ENCODE measurements at places on chromosomes 2 and 18. TPM values are rescaled to one million over a fixed set of nuclear protein-coding genes. Genes with fewer than 3 reads are reported as not detected.
A peak's percentile ranks its signal among the peaks of the same experiment; 100 is the strongest.

DNA sequence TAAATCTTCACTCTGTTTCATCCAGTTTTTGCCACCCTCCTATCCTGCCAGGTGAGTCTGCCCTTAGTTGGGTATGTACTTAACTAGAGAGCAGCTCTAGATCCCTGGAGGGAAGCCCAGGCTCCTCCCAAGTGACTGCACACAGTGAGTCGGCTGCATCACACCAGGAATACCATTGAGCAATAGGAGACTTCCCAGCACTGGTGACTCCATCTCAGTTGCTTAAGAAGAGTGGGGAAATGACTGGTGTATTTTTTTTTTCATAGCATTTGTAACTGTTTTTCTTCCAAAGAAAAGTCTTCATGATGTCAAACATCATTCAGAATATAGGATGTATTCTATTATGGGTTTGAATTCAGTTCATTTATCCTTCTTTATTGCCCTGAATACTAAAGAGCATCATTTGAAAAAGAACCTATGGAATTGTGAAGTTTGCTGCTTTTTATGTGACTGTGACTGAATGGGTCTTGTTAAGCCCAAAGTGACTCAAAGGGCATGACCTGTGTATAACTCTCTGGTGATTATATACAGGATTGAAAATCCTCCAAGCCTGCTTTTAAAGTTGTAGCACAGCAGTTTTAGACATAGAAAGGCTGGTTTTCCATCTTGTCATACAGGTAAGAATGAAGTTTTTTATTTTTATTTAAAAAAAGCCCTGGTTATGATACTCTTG lies 84.3 kb downstream of the MAP3K20 start:
- DNase-seq, result peak; percentile 95

Gene NEURL3
- not detected for total RNA-seq

DNA sequence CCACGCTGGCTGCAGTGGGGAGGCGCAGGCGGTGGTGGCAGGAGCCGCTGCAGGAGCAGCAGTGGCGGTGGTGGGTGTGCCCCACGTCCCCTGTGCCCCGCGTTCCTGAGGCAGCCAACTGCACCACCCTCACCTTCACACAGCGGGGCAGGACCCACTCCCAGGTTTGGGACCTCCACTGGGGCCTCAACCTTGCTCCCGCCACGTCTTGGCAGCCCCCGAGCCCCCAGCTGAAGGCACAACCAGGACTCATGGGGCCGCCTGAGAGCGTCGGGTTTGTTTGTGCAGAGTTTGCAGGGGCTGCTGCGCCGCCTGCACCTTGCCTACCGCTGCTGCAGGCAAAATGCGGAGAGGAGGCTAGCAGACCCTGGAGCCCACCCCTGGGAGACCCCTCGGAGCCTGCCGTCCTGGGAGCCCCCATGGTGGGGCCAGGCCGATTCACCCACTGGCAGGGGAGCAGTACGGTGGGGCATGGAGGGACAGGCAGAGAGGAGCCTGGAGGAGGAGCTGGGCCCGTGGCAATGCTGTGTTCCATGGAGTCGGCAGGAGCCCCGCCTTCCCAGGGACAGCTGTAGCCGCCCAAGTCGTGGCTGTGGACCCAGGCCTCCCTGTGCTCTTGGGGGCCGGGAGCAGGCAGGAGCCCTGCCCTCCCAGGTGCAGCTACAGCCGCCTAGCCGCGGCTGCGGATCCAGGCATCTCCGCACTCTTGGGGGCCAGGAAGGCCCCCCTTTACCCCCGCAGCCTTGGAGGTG lies 14.7 kb upstream of the EML6 start:
- no peak for DNase-seq

Gene FAP
- total RNA-seq, result 102 TPM

Gene ABCB11
- not detected for total RNA-seq

- peak; percentile 10 for DNase-seq
Measured at GRCh38 chr2:177478029-177478428, 85.5 kb downstream of the AGPS start.

- DNase-seq, result no peak
Measured at GRCh38 chr18:9552191-9552590, 62.2 kb downstream of the PPP4R1 start.

DNA sequence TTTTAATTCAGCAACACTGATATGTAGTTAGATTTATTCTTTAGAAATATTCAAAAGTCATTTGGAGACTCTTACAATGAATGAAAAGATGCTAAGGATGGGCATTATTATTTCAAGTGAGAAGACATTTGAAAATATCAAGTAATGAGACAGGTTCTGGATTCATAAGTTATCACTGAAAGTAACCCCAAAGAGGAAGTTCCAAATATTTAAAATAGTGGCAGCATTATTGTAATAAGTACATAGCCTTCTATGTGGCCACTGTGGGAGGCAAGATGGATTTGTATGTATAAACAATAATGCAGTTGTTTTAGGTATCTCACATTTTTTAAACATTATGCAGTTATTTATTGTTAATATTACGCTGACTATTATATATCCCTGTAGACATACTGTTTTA lies 29.7 kb downstream of the ZC3H6 start:
- no peak for DNase-seq

Gene TEKT4
- total RNA-seq, result not detected

Gene ZDBF2
- 12.1 TPM for total RNA-seq

DNA sequence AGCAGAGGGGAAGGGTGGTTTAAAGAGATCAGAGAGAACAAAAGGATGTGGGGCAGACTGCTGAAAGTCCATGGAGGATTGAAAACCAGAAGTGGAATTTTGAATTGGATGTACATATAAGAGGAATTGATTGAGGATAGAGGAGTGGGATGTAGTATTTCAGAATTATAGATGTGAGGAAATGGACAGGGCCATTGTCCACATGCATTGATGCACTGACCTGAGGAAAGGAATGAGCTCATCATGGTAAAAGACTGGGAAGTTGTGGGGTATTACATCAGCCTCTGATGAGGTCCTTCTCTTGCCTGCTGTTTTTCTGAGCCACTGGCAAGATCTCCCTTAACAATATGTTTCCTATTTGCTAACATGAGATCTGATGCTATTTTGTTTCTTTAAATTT lies 365.7 kb upstream of the FANCL start:
- no peak for DNase-seq

DNA sequence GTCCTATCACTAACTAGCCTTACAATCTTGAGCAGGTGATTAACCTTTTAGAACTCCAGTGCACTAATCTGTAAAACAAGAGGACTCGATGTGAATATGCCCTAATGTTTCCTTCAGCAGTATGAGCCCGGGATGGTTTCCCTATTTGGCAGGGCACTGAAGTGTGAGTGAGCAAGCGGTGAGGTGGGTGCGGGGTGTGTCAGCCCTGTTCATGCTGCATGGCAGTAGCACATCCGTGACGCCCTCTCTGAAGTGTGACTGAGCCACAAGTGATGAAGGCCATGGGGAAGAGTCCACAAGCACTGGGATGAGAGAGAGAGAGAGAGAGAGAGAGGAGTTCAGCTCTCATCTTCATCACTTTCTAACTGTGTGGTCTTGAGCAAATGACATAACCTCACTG lies 168.7 kb downstream of the SETBP1 start:
- DNase-seq, result no peak

DNA sequence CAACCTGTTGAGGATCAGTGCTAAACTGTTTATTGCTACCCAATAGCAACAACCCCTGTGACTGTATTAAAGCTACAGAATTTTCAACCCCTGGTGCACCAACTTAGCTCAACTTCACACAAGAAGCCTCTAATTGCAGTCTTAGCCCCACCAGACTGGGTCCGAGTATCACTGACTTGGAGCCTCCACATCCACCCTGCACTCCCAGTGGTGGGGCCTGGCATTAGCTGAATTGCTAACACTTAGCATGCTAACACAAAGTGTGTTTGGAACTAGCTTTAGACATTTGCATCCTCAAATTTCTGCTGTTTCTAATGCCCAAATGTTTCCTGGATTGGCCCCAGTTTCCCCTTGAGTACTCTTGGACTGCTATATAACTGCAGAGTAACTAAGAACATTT lies 298.6 kb downstream of the AGPS start:
- DNase-seq, result no peak

Gene HOXD12
- total RNA-seq, result not detected

Gene ZNF396
- total RNA-seq, result 0.19 TPM

- DNase-seq, result peak; percentile 21
Measured at GRCh38 chr2:63903003-63903402, 61.3 kb downstream of the UGP2 start.

GRCh38 chr18:43442131-43442530 lies 164.8 kb upstream of the SYT4 start:
- no peak for DNase-seq

- DNase-seq, result no peak
Measured at GRCh38 chr18:38198956-38199355, 633.4 kb upstream of the CELF4 start.

- DNase-seq, result no peak
Measured at GRCh38 chr2:86022661-86023365, 82.9 kb downstream of the POLR1A start.

GRCh38 chr2:229920011-229920641 lies 1.7 kb downstream of the TRIP12 start:
- no peak for DNase-seq

DNA sequence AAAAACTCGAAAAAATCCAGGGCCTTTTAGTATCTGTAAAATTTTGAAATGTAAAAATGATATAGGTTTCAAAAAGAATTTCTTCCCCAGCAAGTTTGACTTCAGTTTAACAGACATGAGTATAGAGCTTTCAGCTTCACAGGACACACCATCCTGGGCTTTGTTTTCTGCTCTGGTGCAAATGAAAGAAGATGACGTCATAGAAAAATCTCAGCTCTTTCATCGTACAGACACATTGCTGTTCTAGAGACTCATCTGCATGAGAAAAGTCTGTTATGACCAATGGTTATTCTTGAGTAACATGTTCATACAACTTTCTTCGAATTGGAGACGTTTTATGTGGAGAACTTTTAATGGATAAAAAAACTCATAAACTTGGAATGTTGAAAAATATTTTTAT lies 111.7 kb upstream of the DYNAP start:
- DNase-seq, result peak; percentile 2

DNA sequence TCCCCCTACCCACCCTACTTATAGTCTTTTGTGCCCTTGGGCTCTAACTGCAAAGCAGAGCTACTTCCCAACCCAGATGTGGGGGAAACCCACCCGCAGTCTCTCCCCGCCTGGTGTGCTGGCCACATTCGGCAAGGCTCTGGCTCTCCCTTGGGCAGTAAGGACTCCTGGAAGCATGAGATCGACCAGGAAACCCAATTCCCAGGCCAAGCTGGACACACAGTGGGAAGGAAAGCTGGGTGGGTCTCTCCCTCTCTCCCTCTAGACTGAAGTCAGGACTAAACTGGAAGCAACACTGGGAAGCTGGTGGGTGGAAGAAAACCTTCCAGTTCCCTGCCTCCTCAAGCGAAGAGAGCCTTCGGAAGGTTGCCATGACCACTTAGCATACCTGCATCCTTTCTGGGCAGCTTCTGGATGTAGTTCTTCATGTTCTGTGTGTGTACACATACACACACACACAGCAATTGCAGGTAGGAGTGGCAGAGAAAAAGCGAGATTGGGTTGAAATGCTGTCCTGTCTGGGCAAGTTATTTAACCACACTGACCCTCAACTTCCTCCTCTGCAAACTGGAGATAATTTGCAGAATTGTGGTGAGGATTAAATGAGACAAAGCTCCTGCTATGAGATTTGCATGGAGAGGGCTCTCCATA lies 33.9 kb downstream of the ZBTB7C start:
- DNase-seq, result no peak

DNA sequence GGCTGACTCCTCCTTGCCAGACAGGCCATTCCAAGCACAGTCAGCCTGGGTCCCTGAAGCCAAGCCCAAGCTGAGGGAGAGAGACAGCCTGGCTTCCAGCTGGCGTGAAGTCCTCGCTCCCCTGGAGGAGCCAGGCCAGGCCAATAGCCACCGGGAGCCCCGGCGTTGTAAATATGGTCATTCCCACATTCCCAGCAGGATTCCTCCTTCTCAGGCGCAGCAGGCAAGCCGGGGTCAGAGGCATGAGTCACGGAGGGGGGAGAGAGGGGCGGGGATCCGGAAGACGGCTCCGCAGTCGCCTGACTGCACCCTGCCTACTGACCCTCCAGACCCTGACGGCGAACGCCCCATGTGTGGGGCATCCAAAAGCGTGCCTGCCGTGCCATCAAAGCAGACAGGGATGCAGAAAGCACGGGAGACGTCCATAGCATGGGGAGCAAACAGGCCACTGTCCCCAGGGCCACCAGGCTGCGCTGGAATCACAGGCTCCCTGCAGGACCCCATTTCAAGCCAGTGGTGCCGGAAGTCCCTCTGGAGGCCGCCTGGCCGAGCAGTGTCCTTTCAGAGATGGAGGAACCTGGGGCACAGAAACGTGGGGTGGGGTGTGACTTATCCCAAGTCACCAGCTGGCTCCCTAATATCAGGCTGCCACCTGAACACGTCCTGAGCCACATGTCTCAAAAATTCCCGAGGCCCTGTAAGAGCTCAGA lies 48.2 kb downstream of the TWIST2 start:
- DNase-seq, result peak; percentile 65

- peak; percentile 57 for DNase-seq
Measured at GRCh38 chr18:45760462-45761036, 36.6 kb downstream of the SLC14A1 start.

GRCh38 chr2:207315131-207315530 lies 149.4 kb upstream of the KLF7 start:
- DNase-seq, result peak; percentile 56

DNA sequence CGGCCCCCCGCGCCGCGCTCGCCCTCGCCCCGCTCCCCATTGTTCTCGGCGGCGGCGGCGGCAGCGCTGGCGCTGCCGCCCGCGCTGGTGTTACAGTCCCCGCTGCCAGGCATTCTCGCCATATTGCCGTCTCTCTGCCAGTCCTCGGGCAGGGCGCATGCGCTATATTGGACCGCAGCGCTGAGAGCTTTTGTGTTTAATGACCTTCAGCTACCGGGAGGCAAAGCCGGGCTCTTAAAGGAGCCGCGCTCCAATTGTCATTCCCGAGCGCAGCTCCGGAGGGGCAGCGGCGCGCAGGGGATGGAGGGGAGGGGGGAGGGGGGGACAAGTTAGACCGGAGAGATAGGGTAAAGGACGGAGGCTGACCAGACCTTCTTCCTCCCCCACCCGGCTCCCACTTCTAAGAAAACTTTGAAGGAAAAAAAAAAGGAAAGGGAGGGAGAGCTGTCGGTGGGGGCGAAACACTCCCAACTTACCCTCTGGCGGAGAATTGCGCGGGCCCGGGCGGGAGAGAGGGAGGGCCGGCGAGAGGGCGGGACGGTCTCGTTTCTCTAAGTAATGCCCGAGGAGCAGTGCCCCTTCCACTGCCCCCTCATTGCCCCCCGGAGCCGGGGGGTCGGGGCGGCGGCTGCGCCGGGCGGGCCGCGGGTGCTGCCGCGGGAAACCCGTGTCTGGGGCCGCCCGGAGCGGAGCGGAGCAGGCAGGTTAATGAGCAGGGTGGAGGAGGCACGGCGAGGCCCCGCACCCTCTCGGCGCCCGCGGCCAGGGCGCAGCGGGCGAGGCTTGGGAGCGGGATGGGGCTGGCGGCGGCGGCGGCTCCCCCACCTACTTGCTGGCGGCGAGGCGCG lies at the start of gene KCTD1:
Gene KCTD1, minus strand, starts transcription at position 139 of the 848 bp plus-strand sequence. Its CDS starts 17 bp downstream, at position 122.
- peak; percentile 88 for DNase-seq

GRCh38 chr18:74326231-74326630 lies 10.6 kb downstream of the C18orf63 start:
- DNase-seq, result no peak

Gene CNTNAP5
- not detected for total RNA-seq

All from LHCN-M2 (cell line).